ENCODE measurements at places on chromosomes 12 and 14.

GRCh38 chr14:101005447-101005846, 101.9 kb upstream of the RTL1 start:
- DNase-seq = no peak

DNA sequence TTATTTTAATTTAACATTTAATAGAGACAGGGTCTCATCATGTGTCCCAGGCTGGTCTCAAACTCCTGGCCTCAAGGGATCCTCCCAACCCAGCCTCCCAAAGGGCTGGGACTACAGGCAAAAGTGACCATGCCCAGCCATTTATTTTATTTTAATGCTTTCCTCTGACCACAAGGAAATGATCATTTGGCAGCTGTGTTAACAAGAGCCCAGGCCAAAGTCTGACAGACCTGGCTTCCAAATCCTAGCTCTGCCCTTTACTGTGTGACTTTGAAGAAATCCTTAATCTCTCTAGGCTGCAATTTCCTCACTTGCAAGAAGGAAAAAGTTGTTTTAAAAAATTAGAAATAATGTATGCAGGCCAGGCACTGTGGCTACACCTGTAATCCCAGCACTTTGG, 16.7 kb upstream of the GCH1 start:
- DNase-seq = no peak

DNA sequence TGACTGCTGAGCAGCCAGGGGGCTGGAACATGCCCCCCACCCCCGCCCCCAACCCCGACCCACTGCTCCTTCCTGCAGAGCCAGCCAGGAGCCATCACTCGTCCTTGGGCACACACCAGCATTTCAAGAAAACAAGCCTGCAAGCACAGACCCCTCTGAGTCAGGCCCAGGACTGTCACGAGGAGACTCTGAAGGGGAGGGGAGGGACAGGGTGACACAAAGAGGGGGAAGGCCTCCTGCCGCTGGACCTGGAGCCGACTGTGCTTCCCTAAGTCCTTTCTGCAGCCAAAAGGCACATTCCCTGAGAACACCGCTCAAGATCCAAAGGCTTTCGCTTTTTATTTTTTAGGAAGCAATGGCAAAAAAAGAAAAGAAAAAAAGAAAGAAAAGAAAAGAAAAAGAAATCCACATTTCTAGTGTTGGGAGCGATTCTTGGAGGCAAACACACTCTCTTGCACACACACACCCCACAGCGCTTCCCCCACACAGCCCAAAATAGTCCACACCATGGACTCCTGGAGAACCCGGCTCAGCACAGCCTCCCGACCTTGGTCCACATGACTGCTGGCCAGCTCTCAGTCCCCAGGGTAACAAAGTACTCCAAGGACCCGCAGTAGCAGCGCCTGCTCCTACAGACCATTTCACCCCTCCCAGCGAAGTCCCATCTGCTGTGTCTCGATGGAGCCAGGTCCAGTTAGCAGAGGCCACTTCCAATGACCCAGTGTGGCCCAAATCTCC, 101.7 kb downstream of the DPF3 start:
- no peak for DNase-seq

- DNase-seq = peak; percentile 60
Measured at GRCh38 chr12:53696655-53697331, 20.9 kb upstream of the ATP5MC2 start.

DNA sequence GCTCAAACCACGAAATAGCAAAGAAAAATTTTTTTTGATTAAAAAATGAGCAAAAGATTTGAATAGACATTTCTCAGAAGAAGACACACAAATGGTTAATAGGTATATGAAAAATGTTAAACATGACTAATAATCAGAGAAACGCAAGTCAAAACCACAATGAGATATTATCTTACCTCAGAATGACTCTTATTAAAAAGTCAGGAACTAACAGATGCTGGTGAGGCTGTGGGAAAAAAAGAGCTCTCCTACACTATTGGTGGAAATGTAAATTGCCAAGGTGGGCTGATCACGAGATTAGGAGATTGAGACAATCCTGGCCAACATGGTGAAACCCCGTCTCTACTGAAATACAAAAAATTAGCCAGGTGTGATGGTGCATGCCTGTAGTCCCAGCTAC, 315.5 kb upstream of the FLRT2 start:
- no peak for DNase-seq

DNA sequence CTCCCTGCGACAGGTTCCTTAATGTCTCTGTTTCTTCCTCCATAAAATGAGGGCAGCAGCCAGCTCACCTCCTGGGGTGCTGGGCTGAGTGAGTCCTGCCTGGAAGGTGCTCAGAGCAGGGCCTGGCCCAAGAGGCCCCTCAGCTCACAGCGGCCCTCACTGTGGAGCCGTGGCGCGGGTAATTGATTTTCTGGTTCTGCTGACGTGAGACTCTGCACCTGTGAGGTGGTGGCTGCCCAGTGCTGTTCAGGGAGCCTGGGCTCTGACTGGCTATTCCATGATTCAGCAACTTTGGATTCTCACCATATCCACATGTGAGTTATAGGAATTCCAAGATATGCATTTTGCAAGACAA, 266.6 kb downstream of the ADGRD1 start:
- no peak for DNase-seq

Measured in NCI-H187 treated with DMSO at 0.1 percent for 48 hours (cell line).